ENCODE measurements at places on chromosomes 2 and 18.

- DNase-seq = no peak
These were observed 195.0 kb upstream of the MMADHC start for GRCh38 chr2:149782572-149782971.

DNA sequence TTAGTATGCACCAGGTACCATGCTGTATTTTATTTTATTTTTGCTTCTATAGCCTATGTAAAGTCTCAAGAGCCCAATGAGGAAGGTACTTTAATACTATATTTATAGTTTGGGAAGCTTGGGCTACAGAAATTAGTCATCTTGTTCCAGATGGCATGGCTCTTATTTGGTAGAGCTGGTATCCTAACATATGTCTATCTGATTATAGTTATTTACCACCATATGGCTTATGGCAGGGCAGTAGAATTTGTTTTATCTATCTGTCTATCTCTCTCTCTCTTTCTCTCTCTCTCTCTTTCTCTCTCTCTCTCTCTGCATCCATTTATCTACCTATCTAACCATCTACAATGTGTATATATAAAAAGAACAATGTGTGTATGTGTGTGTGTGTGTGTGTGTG, 1293.7 kb upstream of the SLC39A10 start:
- DNase-seq = no peak

DNA sequence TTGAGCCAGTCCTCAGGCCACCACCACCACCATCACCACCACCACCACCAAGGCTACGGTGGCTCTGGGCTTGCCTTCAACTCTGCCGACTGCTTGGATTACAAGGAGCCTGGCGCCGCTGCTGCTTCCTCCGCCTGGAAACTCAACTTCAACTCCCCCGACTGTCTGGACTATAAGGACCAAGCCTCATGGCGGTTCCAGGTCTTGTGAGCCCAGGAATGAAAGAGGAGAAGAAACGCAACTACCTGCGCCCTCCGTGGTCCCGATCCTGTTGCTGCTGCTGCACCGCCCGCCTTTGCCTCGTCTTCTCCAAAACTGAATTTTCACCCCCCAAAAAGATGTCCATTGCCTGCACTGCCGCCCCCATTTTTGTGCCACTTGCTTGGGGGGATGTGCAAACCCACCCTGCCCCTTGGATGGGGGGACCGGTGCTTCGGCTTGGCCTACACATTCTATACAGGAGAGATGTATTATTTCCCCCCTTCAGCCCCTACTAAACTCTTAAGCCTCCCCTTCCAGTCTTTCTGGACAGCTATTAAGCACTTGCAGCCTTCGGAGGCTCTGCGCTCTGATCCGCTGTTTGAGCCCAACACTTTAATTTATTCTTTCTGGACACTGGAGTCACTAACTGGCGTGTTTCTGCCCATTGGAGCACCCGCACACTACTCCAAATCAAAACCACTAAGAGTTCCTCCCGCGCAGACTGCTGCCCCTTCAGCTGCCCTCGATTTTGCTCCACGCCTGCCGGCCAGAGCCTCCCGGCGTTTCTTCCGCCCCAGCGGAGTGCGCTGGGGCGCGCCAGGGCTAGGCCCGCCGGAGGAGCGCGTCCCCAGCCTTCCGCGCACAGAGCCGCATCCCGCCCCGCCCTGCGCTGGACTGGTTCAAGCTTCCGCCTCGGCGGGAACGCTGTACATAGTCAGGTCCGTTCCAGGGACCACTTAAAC, 5.7 kb downstream of the OTX1 start:
- DNase-seq = no peak

GRCh38 chr2:20100711-20101110, 49.3 kb upstream of the LAPTM4A start:
- DNase-seq = no peak

GRCh38 chr2:86543335-86543734, 19.9 kb downstream of the CHMP3 start:
- DNase-seq = no peak

DNA sequence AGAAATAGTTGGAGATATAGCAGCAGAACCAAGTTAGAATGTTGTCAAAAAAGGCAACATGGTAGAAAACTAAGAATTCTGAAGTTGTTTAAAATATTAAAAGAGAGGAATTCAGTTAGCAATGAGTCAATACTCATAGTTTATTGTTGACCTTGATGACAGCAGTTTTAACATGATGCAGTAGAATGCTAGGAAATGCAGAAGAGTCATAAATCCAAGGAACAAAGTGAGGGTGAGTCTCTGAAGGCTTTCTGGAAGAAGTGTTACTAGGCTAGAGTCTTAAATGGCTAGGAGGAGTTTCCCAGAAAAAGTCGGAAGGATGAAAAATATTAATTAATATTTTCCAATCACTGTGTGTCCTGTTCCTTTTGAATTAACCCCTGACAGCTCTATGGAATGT, 807.3 kb downstream of the TSN start:
- no peak for DNase-seq

DNA sequence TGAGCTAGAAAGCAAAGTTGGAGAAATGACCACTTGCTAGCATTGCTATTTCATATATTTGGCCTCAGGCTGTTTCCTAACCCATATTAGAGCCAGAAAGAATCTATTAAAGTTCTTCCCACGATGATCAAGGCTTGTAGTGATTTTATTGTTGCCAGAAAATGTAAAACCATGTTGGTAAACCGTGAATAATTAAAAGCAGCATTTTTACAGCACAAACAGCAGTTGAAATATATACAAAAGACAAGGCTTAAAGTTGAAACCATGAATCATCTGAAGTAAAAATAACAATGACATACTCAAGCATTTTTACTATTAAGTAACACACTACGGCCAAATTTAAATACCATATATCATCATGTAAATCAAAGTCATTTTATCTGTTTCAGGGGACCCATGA, 27.7 kb upstream of the DSC3 start:
- DNase-seq = no peak

DNA sequence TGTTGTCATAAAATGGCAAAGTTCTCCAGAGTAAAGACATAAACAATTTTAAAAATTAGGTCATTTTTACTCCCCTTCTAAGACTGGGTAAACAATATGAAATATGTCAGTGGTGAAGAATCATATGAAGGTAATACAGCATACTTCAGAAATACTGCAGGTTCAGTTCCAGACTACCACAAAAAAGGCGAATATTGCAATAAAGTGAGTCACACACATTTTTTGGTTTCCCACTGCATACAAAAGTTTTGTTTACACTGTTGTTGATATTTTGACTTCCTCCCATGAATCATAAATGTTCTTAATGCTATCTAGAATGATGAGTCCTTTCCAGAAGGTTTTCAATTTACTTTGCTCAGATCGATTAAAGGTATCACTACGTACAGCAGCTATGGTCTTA, 73.5 kb downstream of the SMC6 start:
- DNase-seq = no peak

- no peak for DNase-seq
These were observed 28.6 kb downstream of the GREB1 start for GRCh38 chr2:11562476-11562875.

- no peak for DNase-seq
These were observed 229.9 kb downstream of the ACKR3 start for GRCh38 chr2:236799391-236800026.

- no peak for DNase-seq
These were observed 10.3 kb downstream of the HS1BP3 start for GRCh38 chr2:20640411-20641122.

DNA sequence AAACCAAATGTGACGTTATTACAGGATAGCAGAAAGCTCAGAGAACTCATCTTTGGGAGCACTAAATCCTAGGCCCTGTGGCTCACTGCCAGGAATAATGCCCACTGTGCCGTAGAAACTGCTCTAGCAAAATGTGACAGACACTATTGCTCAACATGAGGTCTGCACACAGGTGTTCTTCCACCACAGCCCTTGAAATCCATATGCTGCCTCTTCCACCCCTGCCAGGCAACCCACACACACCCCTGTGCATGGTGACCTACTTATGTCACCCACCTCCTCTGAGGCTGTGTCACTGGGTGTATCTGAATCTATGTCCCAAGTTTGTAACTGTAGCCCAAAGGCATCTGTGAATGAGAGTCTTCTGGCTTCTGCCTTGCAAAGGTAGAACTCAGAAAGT, 66.1 kb upstream of the MBOAT2 start:
- DNase-seq = no peak

- no peak for DNase-seq
These were observed 22.9 kb downstream of the RBM43 start for GRCh38 chr2:151238527-151239487.

- DNase-seq = no peak
These were observed 24.4 kb downstream of the EIF4E2 start for GRCh38 chr2:232574674-232575403.

DNA sequence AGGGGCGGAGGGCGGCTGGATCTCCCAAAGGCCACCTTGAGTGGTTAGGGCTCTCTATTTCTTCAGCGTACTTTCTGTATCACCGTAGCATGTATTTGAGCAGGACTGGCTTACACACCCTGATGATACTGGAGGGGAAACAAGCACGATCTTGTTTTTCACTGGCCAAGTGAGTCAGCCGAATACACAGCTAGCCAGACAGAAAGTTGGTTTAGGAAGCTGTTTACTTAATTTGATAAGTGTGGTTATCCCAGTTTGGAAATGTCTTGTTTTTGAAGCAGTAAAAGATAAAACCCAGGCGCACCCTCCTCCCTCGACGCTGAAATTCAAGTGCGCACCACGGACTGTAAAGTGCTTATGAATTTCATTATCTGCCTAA, 582 bp downstream of the RIOK3 start:
- no peak for DNase-seq

DNA sequence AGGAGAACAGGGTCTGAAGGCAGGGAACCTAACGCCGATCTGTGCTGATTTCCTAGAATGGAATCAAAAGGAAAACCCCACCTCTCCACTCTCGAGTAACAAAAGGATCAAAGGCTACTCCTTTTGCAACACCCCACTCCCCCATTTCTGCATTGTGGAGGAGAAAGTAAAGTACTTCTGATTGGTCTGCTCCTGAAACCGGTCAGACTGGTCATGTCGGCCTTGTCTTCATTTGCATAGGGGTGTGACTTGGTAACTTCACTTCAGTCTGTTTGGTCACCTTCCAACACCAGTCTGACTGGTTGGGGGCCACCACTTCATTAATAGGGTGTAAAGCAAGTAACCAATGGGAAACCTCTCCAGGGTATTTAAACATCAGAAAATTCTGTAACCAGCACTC, 771.9 kb downstream of the ERBB4 start:
- DNase-seq = no peak

DNA sequence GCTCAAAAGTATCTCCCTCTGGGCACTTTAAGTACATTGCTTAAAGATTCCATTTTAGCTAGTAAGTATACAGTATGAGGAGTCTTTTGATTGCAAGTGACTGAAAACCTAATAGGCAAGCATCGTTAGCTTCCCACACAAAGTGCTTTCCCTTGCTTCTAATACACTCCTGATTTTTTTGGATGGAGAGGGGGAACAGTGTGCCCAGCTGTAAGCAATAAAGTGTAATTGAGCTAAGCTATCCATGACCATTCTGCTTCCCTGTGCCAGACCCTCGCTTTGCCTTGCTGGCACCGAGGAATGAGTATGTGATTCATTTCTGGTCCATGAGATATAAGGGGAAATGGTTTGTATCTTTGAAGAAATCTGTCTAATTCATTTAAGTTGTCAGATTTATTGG, 3.8 kb upstream of the ZNF24 start:
- DNase-seq = no peak

DNA sequence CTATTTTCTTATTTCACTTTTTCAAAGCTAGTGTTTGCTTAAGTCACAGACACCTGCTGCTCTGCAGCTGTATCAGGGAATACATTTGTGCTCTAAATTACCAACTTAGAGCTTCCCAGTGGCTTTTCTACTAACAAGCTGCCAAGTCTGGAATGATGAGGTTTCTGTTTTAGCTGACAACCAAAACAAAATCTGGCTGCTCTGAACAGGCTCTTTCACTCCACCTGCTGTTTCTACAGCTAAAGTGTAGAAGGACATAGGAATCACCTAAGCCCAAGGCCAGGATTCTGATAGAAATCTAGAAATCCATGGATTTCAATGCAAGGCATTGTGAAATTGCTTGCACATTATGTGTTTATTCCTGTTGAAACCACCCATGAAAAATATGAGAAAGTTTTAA, 201.2 kb downstream of the SUCLG1 start:
- DNase-seq = no peak

- no peak for DNase-seq
These were observed 191.7 kb upstream of the TWIST2 start for GRCh38 chr2:238655974-238656722.

- DNase-seq = no peak
These were observed 25.5 kb downstream of the VRK2 start for GRCh38 chr2:58072102-58072501.

DNA sequence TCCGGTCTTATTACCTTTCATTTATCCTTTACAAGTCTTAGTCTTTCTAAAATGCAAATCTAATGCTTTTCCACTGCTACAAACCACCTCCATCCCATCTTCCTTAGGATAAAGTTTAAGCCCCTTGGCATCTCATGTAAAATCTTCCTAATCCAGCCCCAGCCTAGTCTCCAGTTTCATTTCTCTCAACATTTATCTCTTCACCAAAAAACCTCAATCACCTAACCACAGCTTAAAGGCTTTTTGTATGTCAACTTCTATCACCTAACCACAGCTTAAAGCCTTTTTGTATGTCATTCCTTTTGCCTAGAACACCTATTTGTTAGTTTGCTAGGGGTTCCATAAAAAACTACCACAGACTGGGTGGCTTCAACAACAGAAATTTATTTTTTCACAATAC, 4.2 kb downstream of the TRAK2 start:
- DNase-seq = no peak

- DNase-seq = no peak
These were observed 48.3 kb downstream of the TNS1 start for GRCh38 chr2:217954469-217954868.

DNA sequence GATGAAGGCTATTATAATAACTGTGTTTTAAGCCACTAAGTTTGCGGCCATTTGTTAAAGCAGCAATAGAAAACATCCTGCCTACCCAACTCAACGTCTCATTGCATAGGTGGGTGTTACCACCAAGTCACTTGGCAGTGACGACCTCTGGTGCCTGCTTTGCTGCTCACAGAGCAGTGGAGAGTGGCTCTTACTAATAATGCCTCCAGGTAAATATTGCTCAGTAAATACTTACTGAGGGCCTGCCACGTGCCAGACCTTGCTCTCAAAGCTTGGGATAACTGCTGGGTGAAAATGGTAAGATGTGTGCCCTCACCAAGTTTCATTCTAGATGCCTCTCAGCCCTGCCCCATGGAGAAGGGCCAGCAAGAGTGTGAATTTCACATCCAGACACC, 27.7 kb downstream of the ITGA6 start:
- no peak for DNase-seq

- DNase-seq = no peak
These were observed 303.5 kb downstream of the STK39 start for GRCh38 chr2:167943897-167944296.

GRCh38 chr18:58493516-58494253, 135.2 kb downstream of the ALPK2 start:
- DNase-seq = peak; percentile 34

GRCh38 chr18:70489986-70490933, 201.4 kb downstream of the SOCS6 start:
- no peak for DNase-seq

- no peak for DNase-seq
These were observed 29.9 kb downstream of the RHBDD1 start for GRCh38 chr2:226865710-226866109.

GRCh38 chr2:109143214-109144187, 14.5 kb downstream of the SH3RF3 start:
- DNase-seq = no peak

All from stimulated activated CD8-positive, alpha-beta memory T cell treated with anti-CD3 and anti-CD28 coated beads, Interleukin-7, amount 100 ng/mL, for 1 hour (primary cell).